ENCODE measurements at places on chromosomes 1 and 21. TPM values are rescaled to one million over a fixed set of nuclear protein-coding genes. Genes with fewer than 3 reads are reported as not detected.

Gene FNDC10
- 5.4 TPM for total RNA-seq

- no peak overlapping the region for H3K27ac ChIP-seq
- H3K4me1 ChIP-seq, result no peaks in the 10 kb centered on the region
- H3K36me3 ChIP-seq, result no peaks in the 10 kb centered on the region
- no peak overlapping the region for H3K4me3 ChIP-seq
- no peak for DNase-seq
These were observed 18.6 kb upstream of the RGS8 start for GRCh38 chr1:182702826-182703524.

- no peak for DNase-seq
- no peaks in the 10 kb centered on the region for H3K36me3 ChIP-seq
- H3K4me1 ChIP-seq, result peaks cover 8% of the 10 kb centered on the region
- H3K27ac ChIP-seq, result no peak overlapping the region
- no peak overlapping the region for H3K4me3 ChIP-seq
These were observed 15.7 kb downstream of the GPR157 start for GRCh38 chr1:9112961-9113880.

- H3K4me1 ChIP-seq, result no peaks in the 10 kb centered on the region
- 0 out of 2 replicates have a peak, but pooled peaks cover 3% of the 10 kb centered on the region for H3K27me3 ChIP-seq
- no peak for DNase-seq
- no peak overlapping the region for H3K27ac ChIP-seq
- no peaks in the 10 kb centered on the region for H3K36me3 ChIP-seq
These were observed 426.6 kb downstream of the OMA1 start for GRCh38 chr1:58119971-58120370.

- no peaks in the 10 kb centered on the region for H3K27me3 ChIP-seq
- H3K36me3 ChIP-seq, result no peaks in the 10 kb centered on the region
- no peak for DNase-seq
These were observed 4.7 kb downstream of the ACAP3 start for GRCh38 chr1:1302951-1303509.

DNA sequence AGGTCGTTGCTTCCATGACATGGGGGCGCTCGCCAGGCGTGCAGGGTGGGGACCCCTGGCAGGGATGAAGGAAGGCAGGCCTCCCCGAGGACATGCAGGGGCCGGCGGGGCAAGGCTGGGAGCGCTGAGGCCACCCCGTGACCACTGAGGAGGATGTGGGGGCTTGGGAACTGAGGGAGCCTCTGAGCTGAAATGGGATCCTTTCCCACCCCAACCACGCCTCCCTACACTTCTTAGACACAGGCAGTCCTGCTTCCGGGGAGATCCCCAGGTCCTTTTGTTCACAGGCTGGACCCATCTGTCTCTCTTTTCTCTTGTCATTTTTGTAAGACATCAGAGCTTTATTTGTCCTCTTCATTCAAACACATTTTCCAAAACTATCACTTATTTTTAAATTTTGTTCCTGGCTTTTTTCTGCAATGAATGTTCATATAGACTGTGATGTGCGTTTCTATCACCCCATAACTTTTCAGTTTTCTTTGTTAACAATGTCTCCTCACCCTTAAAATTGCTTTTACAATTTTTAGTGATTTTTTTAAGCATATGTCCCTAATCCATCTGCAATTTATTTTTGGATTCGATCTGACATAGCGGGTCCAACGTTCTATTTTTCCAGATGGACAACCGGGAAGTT is 156.7 kb upstream of the BACE2 start:
- DNase-seq, result no peak
- H3K36me3 ChIP-seq, result no peaks in the 10 kb centered on the region
- no peaks in the 10 kb centered on the region for H3K4me1 ChIP-seq

GRCh38 chr1:227223171-227223806 is 95.0 kb downstream of the CDC42BPA start:
- no peaks in the 10 kb centered on the region for H3K36me3 ChIP-seq
- no peak for DNase-seq
- H3K27ac ChIP-seq, result no peak overlapping the region
- no peak overlapping the region for H3K4me3 ChIP-seq

DNA sequence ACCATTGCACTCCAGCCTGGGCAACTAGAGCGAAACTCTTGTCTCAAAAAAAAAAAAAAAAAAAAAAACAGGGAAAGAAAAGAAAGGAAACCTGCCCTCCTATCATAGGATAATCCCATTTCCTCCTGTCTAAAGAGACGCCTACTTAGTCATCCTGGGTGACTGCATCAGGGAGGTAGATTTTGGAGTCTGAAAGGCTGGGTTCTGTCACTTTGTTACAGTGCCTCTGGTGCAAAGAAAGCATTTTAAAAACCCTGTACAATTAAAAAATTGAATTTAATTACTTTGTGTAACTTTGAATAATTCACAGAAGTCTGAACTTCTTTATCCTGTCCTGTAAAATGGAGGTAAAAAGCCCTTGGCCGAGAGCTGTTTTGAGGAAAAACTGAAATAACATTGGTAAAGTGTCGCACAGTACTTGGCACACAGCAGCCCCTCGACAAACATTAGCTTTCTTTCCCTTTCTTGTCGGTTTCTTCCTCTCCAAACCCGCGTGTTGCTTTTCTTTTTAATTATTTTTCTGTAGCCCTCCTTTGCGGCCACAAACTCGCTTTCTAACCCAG is 657 bp upstream of the HDAC1 start:
- H3K4me1 ChIP-seq, result peaks cover 34% of the 10 kb centered on the region
- peak; percentile 18 for DNase-seq
- peak overlapping the region; percentile 56 for H3K27ac ChIP-seq
- H3K4me3 ChIP-seq, result peak overlapping the region; percentile 92

GRCh38 chr1:155066777-155067176 is 3.2 kb downstream of the EFNA4 start:
- no peaks in the 10 kb centered on the region for H3K36me3 ChIP-seq
- peaks cover 15% of the 10 kb centered on the region for H3K4me1 ChIP-seq
- no peak overlapping the region for H3K4me3 ChIP-seq
- no peak for DNase-seq
- no peaks in the 10 kb centered on the region for H3K27me3 ChIP-seq
- H3K27ac ChIP-seq, result no peak overlapping the region
